ENCODE measurements at places on chromosomes 3 and 15. TPM values are rescaled to one million over a fixed set of nuclear protein-coding genes. Genes with fewer than 3 reads are reported as not detected.

The TGM5 gene
- not detected for polyA plus RNA-seq

The TRIM42 gene
- not detected for polyA plus RNA-seq

The INO80 gene
- polyA plus RNA-seq = 7.8 TPM

The XCR1 gene
- polyA plus RNA-seq = not detected

The FETUB gene
- polyA plus RNA-seq = not detected

The SPINK8 gene
- not detected for polyA plus RNA-seq

The SLC9C1 gene
- polyA plus RNA-seq = 0.34 TPM

The SGO1 gene
- 11.5 TPM for polyA plus RNA-seq

The PP2D1 gene
- 1.1 TPM for polyA plus RNA-seq

The STRIT1 gene
- not detected for polyA plus RNA-seq

The CALML4 gene
- polyA plus RNA-seq = 0.61 TPM

The LRRN1 gene
- 0.51 TPM for polyA plus RNA-seq

The GNB4 gene
- 53.9 TPM for polyA plus RNA-seq

The ST8SIA2 gene
- not detected for polyA plus RNA-seq

The SHC4 gene
- polyA plus RNA-seq = not detected

The TF gene
- 0.24 TPM for polyA plus RNA-seq

The GOLGA8R gene
- polyA plus RNA-seq = 0.37 TPM

The CAMK2N2 gene
- polyA plus RNA-seq = not detected

The GOLGA6L7 gene
- polyA plus RNA-seq = not detected

The GPR149 gene
- polyA plus RNA-seq = not detected

The ANO10 gene
- 4.2 TPM for polyA plus RNA-seq

The BCHE gene
- not detected for polyA plus RNA-seq

The UBAP1L gene
- polyA plus RNA-seq = not detected

The C3orf22 gene
- not detected for polyA plus RNA-seq

The GOLGA6A gene
- not detected for polyA plus RNA-seq

The NRG4 gene
- polyA plus RNA-seq = not detected

The DUOX1 gene
- 0.75 TPM for polyA plus RNA-seq

The SEMA3G gene
- polyA plus RNA-seq = not detected

The SST gene
- not detected for polyA plus RNA-seq
